ENCODE measurements at places on chromosomes 2 and 18. TPM values are rescaled to one million over a fixed set of nuclear protein-coding genes. Genes with fewer than 3 reads are reported as not detected.

AQP12A gene
- total RNA-seq: not detected

MOCOS gene
- 1.3 TPM for total RNA-seq

KIAA2012 gene
- total RNA-seq: not detected

CPLX4 gene
- total RNA-seq: not detected

MAP3K20 gene
- total RNA-seq: 0.76 TPM

G6PC2 gene
- not detected for total RNA-seq

C2orf68 gene
- total RNA-seq: 51.0 TPM

ZSCAN30 gene
- total RNA-seq: 41.0 TPM

ZNF385B gene
- total RNA-seq: not detected

SLC40A1 gene
- 0.56 TPM for total RNA-seq

SLC4A5 gene
- 8.2 TPM for total RNA-seq

Measured in glutamatergic neuron (in vitro differentiated cells).